ENCODE measurements at places on chromosomes 6 and 20. TPM values are rescaled to one million over a fixed set of nuclear protein-coding genes. Genes with fewer than 3 reads are reported as not detected.
A peak's percentile ranks its signal among the peaks of the same experiment; 100 is the strongest.

DNA sequence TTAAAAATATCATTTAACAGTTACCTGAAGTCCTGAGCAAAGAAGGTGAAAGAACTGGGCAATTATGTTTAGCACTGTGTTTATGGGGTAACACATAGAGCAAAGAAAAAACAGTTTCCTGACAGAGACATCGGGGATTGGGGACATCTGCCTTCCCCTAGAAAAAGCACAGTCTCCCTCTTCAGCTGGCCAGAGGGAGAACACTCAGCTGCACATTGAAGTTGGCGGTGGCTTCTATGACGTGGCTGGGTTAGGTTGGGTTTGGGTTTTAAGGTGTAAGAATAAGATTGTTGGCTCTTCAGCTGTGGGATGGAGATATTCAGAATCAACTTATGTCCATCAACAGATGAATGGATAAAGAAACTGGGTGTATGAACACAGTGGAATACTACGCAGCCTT, 124.0 kb upstream of the DTNBP1 start:
- no peaks in the 10 kb centered on the region for H3K27me3 ChIP-seq
- no peak for DNase-seq
- no peaks in the 10 kb centered on the region for H3K36me3 ChIP-seq
- no peak overlapping the region for H3K27ac ChIP-seq
- no peak overlapping the region for H3K4me3 ChIP-seq

GRCh38 chr6:83119742-83120300, 52.4 kb downstream of the DOP1A start:
- no peak for DNase-seq
- no peak overlapping the region for H3K4me3 ChIP-seq
- H3K27ac ChIP-seq: no peak overlapping the region
- H3K36me3 ChIP-seq: peaks cover 9% of the 10 kb centered on the region
- H3K27me3 ChIP-seq: no peaks in the 10 kb centered on the region

- H3K36me3 ChIP-seq: no peaks in the 10 kb centered on the region
- peak; percentile 75 for DNase-seq
- no peak overlapping the region for H3K27ac ChIP-seq
Observed at GRCh38 chr6:166076625-166077024, 91.0 kb downstream of the TBXT start.

- no peaks in the 10 kb centered on the region for H3K36me3 ChIP-seq
- H3K27me3 ChIP-seq: no peaks in the 10 kb centered on the region
- DNase-seq: no peak
- H3K27ac ChIP-seq: no peak overlapping the region
Observed at GRCh38 chr20:45779011-45779915, 12.4 kb downstream of the WFDC3 start.

- H3K27ac ChIP-seq: no peak overlapping the region
- no peaks in the 10 kb centered on the region for H3K27me3 ChIP-seq
- DNase-seq: no peak
Observed at GRCh38 chr6:56115715-56116114, 131.7 kb downstream of the COL21A1 start.

DNA sequence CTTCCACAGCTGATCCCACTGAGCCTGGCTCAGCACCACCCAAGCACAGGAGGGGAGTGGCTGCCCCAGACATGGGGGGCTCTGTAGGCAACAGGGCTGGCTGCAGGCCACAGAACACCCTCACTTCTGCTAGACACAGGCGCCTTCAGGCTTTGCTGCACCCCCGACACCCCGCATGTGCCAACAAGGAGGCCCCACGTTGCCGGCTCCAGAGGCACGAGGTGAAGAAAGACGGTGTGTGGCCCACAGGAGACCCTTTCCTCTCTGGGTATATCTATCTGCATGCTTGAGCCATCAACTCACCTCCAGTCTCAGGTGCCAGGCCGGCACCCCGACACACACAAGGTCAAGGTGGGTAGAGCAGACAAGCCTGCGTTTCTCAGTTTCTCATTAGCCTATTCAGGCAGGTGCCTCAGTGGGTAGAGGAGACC, 158.3 kb downstream of the DLL1 start:
- H3K27me3 ChIP-seq: no peaks in the 10 kb centered on the region
- H3K36me3 ChIP-seq: peaks cover 3% of the 10 kb centered on the region
- no peak overlapping the region for H3K4me3 ChIP-seq
- DNase-seq: no peak
- H3K27ac ChIP-seq: no peak overlapping the region
- H3K4me1 ChIP-seq: no peaks in the 10 kb centered on the region

- no peak for DNase-seq
- H3K27ac ChIP-seq: no peak overlapping the region
- no peaks in the 10 kb centered on the region for H3K4me1 ChIP-seq
- no peaks in the 10 kb centered on the region for H3K27me3 ChIP-seq
Observed at GRCh38 chr6:94955156-94955555, 622.2 kb upstream of the MANEA start.

DNA sequence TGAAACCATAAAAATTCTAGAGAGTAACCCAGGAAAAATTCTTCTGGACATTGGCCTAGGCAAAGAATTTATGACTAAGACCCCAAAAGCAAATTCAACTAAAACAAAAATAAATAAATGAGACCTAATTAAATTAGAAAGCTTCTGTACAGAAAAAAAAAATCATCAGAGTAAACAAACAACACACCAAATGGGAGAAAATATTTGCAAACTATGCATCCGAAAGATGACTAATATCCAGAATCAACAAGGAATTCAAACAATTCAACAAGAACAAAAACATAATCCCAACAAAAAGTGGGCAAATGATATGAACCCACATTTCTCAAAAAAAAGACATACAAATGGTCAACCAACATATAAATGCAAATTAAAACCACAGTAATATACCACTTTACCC, 242.6 kb upstream of the CDYL start:
- no peak overlapping the region for H3K27ac ChIP-seq
- no peaks in the 10 kb centered on the region for H3K27me3 ChIP-seq

DNA sequence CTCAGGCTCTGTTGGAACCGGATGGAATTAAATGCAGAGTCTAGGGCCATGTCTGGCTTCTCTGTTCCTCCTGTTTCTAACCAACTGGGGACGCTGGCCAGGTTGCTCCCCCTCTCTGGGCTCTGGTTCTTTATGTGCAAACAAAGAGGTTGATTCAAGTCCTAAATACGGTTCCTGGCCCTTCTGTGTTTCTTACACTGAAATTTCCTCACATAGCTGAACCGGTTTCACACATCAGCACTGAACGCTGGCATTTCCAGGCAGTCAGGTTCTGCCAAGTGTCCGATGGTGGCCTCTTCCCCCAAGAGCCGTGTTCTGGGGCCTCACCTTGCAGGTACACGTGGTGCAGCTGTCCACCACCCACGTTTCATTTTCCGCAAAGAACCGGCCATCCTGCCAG, 13.5 kb downstream of the THBS2 start:
- peaks cover 37% of the 10 kb centered on the region for H3K36me3 ChIP-seq
- no peak overlapping the region for H3K4me3 ChIP-seq
- no peaks in the 10 kb centered on the region for H3K27me3 ChIP-seq
- no peak overlapping the region for H3K27ac ChIP-seq

GRCh38 chr20:39766333-39766732, 804.2 kb downstream of the DHX35 start:
- H3K4me1 ChIP-seq: peaks cover 5% of the 10 kb centered on the region
- no peak overlapping the region for H3K4me3 ChIP-seq
- no peak overlapping the region for H3K27ac ChIP-seq
- DNase-seq: no peak
- H3K36me3 ChIP-seq: peaks cover 3% of the 10 kb centered on the region

DNA sequence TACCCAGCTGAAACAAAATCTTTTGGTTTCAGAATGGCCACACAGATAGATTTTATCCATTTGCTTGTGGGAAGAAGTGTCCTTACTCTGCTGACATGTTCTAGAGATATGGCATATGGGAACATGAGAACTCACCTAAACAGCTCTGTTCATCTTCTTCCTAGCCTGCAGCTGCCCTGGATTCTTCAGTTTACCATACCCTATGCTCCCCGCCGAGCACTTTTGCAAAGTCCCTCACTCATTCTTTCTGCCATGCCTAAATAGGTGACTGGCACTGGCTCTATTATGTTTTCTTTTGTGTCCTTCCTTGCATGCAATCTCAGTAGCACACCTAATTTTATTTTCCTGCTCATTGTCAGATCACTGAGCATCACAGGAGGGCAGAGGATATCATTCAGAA, 293.7 kb upstream of the RSPO3 start:
- no peak for DNase-seq
- peaks cover 14% of the 10 kb centered on the region for H3K4me1 ChIP-seq
- no peak overlapping the region for H3K4me3 ChIP-seq
- H3K36me3 ChIP-seq: no peaks in the 10 kb centered on the region

- H3K27ac ChIP-seq: no peak overlapping the region
- H3K27me3 ChIP-seq: peaks cover 100% of the 10 kb centered on the region
- peak overlapping the region; percentile 78 for H3K4me3 ChIP-seq
- H3K36me3 ChIP-seq: no peaks in the 10 kb centered on the region
Observed at GRCh38 chr6:50714487-50715379, 1.4 kb downstream of the TFAP2D start.

GRCh38 chr6:112649853-112650252, 302.7 kb downstream of the RFPL4B start:
- no peak overlapping the region for H3K27ac ChIP-seq
- no peaks in the 10 kb centered on the region for H3K27me3 ChIP-seq
- H3K4me1 ChIP-seq: no peaks in the 10 kb centered on the region
- H3K36me3 ChIP-seq: no peaks in the 10 kb centered on the region
- no peak overlapping the region for H3K4me3 ChIP-seq
- DNase-seq: no peak

Gene AIF1
- total RNA-seq: 5.4 TPM

Gene SMOC2
- 3.9 TPM for total RNA-seq

Gene BTNL2
- not detected for total RNA-seq

Gene LY86
- total RNA-seq: 0.16 TPM

Gene TRDN
- 56.4 TPM for total RNA-seq

Gene SLC22A7
- total RNA-seq: not detected

Gene TREML2
- 0.09 TPM for total RNA-seq

All from WTC11 (cell line).